ENCODE measurements at places on chromosomes 2 and 18.
A peak's percentile ranks its signal among the peaks of the same experiment; 100 is the strongest.

DNA sequence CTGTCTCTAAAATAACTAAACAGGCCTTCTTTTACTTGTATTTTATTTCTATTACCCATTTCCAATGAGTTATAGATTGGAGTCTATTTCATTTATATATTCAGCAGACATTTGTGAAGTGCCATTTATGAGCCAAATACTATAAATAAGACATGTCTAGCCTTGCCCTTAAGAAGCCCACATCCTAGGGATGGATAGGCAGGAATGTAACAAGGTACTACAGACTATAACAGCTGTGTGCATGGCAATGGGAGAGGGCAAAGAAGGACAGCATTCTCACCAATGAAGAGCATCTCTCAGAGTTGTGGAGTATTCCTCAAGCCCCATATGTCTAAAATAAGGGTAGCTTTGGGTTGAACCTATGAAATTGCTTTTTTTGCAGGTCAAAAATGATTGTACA, 161.9 kb upstream of the RASGRP3 start:
- no peak for DNase-seq

- DNase-seq, result no peak
Measured at GRCh38 chr2:72145289-72145657, 2.4 kb downstream of the CYP26B1 start.

DNA sequence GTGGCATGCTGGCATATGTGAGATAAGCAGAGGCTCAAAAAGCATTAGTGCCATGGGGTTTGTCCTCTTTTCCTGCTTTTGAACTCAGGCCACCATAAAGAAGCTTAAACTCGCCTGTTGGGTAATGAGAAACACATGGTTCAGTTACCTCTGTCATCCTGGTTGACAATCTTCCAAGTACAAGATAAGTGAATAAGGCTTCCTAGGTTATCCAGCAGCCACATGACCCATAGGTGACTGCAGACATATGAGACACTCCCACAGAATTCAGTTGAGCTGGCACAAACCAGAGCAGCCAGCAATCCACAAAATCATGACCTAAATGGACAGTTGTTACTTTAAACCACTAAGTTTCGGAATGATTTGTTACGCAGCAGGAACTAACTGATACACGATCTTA, 97.3 kb downstream of the TACR1 start:
- DNase-seq, result no peak

GRCh38 chr2:160289126-160289525, 89.1 kb upstream of the ITGB6 start:
- DNase-seq, result no peak

GRCh38 chr2:66845307-66845706, 410.4 kb downstream of the MEIS1 start:
- DNase-seq, result no peak

DNA sequence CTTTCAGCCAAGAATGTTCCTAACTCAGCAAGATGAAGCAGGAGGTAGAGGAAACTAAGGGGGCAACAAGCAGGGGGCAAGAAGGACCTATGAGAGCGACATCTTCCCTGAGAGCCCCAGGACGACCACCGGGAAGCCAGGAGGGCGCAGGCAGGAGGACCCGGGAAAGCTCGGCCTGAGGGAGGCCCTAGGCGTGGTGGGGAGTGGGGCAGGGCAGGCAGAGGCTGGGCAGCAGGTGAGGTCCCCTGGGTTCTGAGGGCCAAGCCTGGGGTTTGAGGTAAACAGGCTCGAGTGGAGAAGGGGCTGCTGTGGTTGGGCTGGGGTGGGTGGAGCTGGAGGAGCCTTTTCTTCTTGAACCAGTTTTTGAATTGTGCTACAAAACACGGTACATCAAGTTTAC, 1.3 kb upstream of the ALPI start:
- DNase-seq, result no peak

GRCh38 chr2:161474920-161475319, 58.8 kb downstream of the TBR1 start:
- no peak for DNase-seq

DNA sequence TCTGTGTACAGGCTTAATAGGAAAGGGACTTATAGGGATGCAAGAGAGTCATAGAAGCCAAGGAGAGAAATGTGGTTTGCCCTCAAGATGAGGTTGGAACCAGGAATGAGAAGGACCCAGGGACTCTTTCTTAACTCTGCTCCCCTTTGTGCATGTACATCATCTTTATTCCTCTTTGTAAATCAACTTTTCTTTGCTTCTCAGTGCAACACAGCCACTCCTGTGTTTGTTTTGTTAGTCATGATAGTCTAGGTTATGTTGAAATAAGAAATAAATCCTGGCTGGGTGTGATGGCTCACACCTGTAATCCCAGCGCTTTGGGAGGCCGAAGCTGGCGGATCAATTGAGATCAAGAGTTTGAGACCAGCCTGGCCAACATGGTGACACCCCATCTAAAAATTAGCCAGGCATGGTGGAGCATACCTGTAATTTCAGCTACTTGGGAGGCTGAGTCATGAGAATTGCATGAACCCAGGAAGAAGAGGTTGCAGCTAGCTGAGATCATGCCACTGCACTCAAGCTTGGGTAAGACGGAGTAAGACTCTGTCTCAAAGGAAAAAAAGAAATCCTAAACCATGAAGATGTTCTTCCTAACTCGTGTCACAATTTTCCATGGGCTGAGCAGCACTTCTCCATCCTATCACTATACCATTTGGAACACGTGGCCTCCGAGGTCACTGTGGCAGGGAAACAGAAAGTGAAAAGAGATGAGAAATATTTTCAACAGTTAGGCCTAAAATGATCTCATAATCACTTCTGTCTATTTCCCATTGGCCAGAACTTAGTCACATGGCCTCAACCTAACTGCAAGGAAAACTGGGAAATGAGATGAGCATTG, 73.0 kb upstream of the TMEM17 start:
- DNase-seq, result peak; percentile 15

DNA sequence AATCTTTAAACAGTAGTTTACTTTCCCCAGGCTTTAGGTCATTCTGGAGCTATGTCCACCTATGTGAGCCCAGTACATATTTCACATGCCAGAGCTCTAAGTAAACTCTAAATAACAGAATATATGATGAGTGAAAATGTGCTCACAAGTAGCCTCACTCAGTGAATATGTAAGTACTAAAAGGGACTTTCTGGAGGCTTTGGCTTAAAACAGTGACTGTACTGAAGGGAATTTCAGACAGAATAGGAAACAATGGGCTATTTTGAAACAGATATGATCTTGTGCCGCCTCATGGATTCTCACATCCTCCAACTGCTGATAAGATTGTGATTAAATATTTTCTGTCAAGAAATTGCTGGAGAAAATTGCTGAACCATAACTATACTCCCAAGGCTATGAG, 747.9 kb downstream of the SOCS6 start:
- DNase-seq, result no peak

DNA sequence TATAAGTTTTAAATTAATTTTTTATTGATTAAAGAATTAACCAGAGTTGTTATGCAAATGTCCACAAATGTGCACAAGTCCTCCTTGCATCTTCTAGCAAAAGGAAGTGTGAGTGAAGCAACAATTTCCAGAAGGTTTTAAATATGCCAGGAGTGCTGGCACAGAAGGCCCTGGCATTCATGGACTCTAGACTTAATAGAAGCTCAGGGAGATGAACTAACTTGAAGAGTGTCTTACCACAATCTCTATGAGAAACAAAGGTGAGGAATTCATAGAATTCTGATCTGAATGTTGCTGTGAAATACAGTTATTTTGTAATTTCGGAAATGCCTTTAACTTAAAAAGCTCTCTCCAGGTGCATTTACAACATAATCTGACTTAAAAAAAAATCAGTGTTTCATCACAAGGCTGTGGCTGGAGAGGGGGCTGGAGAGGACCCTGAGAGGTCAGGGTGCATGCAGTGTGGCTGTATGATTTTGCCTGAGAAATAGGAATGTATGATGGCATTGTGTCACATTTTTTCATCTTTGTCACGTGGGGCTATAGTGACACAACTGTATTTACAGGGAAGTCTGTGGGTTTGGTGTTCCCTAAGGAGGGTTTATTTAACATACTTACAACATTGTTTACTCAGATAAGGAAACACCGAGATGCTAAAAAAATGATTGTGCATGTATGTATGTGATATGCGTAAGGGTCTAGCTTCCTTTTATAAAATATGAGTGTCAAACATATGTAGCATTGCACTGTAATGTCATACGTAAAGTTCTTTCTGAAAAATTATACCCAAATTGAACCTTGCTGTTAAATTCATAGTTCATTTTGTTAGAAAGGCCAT, 66.2 kb downstream of the MAP4K4 start:
- DNase-seq, result no peak

GRCh38 chr2:134337631-134338030, 83.8 kb downstream of the MGAT5 start:
- no peak for DNase-seq

DNA sequence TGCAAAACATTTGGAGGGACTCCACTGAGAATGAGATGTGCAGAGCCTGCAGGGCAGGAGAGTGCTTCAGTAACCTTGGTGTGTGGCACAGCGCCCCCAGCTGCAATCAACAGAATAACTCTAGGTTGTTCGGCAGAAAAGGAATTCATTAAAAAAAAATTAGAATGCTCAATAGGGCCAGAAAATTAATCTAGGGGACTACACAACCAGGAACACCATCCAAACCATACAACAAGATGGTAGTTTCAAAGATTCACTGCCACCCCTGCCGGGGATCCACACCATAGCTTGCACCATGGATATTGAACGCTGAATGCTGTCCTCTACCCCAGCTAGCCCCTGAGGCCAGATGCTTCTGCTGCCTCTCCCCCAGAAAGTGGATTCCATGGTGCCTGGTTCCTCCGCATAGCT, 50.1 kb downstream of the THUMPD2 start:
- no peak for DNase-seq

GRCh38 chr2:150888337-150888736, 373.3 kb downstream of the RBM43 start:
- no peak for DNase-seq

DNA sequence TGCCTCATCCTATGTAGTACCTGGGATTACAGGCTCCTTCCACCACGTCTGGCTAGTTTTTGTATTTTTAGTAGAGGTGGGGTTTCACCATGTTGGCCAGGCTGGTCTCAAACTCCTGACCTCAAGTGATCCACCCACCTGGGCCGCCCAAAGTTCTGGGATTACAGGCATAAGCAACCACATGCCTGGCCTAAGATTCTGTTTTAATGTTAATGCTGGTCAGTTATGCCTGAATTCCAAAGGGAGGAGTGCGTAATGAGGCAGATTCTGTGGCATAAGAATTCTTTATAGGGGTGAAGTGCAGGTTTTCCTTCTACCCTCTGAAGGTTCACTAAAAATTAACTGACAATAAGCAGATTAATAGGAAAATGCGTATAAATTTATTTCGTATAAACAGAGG, 1343.8 kb upstream of the LRRTM1 start:
- DNase-seq, result no peak

DNA sequence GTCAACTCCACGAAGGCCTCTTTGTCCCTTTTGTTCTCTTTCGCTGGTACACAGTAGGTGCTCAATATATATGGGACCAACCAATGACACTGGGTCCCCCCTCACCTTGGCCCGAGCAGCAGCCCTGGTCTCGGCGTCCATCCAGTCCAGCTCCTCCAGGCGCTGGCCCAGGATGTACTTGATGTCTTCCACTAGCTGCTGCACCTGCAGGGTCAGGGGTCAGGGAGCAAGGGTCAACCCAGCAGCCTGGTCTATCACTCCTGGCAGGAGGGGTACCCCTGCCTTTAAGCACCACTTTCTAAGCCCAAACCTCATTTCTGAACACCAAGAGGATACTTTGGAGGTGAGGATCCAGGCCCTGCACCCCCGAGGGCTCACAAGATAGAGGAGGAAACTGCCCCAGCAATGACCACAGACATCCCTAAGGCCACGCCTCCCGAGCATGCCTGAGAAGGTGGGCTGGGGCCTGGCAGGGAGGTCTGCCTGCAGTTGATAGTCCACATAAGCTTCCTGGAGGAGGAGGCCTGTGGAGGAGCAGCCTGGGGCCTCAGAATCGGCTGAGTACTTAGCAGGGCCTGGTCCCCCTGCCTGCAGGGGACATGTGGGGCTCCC, 4.2 kb downstream of the ECEL1 start:
- DNase-seq, result no peak

DNA sequence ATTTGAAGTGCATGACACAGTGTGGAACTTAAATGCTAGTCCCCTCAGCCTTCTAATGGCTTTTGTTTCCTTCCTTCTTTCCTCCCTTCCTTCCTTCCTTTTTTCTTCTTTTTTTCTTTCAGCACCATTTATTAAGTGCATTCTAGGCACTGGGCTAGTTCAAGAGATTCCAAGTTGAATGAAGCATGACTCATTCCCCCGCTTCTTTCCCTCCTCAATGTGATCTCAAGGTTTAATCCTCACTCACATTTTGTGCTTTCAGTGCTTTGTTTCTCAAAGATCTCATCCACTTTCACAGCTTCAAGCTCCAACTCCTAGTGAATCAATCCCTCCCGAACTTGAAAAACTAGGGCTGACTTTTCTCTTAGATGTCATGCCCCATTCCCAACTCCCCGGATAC, 90.1 kb downstream of the LBH start:
- DNase-seq, result no peak

DNA sequence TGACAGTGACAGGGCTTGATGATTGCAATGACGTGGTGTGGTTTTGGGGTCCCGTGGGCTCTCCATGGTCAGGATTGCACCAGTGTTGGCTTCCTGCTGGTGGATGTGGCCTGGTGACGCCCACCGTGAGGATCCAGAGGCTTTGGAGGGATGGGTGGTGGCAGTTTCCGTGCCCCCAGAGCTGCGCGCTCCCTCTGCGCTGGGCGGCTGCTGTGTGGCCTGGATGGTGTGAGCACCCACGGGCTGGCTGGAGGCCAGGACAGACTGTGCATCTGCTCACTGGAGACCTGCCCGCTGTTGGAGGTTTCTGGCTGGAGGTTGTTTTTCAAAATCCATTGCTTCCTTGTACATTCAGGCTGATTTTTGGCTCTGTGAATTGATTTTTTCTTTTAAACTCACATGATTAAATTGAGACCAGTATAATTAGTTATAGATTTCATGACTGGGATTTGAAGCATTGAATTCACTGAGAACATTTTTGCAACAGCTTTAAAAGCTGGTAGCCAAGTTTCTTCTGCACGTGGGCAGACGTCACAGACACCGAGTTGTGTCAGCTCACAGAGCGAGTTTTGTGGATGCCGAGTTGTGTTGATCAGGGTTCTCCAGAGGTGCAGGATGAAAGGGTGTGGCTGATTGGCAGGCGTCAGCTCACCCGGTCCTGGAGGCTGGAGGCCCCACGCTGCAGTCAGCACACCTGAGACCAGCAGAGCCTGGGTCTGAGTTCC, 72.7 kb downstream of the KCNG2 start:
- DNase-seq, result no peak

DNA sequence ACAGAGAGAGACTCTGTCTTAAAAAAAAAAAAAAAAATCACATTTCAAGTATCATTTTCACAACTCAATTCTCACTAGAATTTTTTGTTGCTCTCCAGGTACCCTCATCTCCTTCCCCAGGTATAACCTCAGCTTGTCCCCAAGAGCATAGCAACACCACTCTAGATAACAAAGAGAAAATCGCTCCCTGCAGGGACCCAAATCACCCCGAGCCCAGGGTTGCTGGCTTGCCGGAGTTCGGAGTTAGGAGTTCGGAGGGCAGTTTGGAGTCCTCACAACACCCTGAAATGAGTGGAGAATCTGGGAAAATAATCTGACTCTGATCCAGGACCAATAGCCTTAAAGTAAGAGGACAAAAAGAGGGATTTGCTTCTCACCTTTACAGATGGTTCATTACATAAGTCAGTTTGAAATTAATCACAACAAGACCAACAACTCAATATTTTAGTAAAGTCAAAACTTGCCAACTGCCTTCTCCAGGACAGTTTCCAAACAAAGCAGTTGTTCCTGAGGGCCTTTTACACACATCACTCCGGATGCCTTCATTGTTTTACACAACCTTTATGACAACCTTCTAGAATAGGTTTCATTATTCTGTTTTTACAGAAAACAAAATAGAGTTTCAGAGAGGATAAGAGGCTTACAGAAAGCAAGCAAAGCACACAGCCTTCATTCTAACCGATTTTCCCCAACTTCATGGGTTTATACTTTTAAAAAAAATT, 59.1 kb downstream of the C2orf76 start:
- DNase-seq, result no peak

All from astrocyte of the cerebellum (primary cell).